M059J (cell line): ENCODE measurements at places on chromosomes 11 and 22.

DNA sequence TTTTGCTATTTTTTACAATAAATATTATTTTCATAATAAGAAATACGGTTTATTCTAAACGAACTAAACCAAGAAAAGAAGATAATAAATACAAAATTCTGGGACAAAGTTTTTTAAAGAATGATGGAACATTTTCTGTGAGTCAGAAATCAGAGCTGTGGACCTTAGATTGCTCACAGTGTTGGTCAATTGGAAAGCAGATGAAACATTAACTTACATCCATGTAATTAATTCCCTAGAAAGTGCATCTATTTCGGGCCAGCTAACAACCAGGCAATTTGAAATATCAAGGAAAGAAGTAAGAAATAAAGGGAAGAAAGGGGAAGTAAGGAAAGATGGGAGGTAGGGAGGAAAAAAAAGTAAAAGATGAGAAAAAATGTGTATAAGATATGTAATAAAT, 1569.8 kb upstream of the TENM4 start:
- no peak for DNase-seq

DNA sequence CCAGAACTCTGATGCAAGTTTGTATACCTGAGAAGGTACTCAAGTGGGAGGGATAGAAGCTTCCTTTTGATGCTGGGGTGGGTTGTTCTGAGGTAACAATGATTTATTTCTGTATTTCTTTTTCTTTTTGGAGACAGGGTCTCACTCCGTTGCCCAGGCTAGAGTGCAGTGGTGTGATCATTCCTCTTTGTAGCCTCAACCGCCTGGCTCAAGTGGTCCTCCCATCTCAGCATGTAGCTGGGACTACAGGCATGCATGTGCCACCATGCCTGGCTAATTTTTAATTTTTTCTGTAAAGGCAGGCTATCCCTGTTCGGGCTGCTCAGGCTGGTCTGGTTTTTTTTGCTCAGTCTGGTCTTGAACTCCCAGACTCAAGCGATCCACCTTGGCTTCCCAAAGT, 7.9 kb downstream of the KDM2A start:
- DNase-seq = no peak

- DNase-seq = peak; percentile 76
Observed at GRCh38 chr11:127003260-127003981, 2.9 kb upstream of the KIRREL3 start.

- DNase-seq = peak; percentile 43
Observed at GRCh38 chr11:108340973-108341372, 118.1 kb downstream of the ATM start.

GRCh38 chr11:44308256-44308922, 1.6 kb downstream of the ALX4 start:
- no peak for DNase-seq

DNA sequence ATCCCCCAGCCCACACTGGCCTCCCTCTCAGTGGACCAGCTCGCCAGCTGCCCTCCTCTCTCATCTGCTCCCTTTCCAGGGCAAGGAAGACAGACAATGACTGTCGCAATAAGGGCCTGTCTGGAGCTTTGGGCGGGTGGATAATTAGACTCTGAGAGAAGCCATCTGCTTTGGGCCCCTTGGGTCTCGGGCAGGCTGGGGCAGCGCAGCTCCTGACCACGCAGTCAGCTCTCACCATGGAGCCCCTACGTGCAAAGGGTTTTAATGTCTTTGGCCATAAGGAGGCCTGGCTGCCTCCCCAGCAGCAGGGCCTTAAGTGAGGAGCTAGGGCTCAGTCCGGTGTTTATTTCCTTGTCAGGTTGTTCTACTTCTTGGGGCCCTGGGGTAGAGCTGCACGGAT, 153.9 kb downstream of the CHST1 start:
- no peak for DNase-seq

GRCh38 chr11:78189174-78189724, 530 bp downstream of the USP35 start:
- no peak for DNase-seq

DNA sequence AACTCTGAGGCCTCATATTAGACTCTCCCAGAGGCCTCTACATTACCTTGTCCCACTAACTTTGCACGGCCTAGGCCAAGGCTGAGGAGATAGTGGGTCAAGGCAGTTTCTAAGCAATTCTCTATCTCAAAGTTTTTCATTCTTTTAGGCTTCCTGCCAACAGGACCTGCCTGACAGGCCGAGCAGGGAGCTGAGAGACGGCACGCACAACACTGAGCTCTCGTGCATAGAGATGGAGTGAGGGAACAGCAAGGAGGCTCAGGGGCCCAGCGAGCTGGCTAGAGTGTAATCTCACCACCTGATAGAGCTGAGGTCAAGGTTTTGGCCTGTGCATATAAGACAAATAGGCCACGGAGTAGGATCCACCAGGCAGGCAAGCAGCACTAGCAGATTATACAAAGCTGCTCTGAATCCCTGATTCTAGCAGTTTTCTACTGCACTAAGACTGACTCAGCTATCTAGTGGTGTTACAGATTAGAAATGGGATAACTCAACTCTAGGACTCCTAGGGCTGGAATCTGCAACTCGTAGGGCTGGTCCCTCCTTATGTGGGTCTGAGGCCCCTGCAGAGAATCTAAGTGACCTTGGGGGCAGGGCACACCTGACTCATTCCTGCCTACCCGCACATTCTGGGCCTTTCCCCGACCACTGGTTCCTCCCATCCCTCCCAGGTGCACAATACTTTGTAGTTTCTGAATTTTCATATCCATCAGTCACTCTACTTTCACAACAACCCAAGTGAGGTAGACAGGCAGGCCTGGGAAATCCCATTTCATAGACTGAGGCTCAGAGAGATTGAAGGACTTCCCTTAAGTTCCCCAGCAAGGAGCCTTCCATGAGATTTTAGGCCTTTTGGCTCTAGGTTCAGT, 1.7 kb downstream of the CYB5R2 start:
- DNase-seq = no peak

GRCh38 chr22:28198692-28199091, 279.6 kb upstream of the PITPNB start:
- peak; percentile 15 for DNase-seq

GRCh38 chr11:94694309-94695060, 73.7 kb upstream of the AMOTL1 start:
- DNase-seq = no peak

GRCh38 chr11:124751391-124751740, 689 bp downstream of the VSIG2 start:
- DNase-seq = no peak

DNA sequence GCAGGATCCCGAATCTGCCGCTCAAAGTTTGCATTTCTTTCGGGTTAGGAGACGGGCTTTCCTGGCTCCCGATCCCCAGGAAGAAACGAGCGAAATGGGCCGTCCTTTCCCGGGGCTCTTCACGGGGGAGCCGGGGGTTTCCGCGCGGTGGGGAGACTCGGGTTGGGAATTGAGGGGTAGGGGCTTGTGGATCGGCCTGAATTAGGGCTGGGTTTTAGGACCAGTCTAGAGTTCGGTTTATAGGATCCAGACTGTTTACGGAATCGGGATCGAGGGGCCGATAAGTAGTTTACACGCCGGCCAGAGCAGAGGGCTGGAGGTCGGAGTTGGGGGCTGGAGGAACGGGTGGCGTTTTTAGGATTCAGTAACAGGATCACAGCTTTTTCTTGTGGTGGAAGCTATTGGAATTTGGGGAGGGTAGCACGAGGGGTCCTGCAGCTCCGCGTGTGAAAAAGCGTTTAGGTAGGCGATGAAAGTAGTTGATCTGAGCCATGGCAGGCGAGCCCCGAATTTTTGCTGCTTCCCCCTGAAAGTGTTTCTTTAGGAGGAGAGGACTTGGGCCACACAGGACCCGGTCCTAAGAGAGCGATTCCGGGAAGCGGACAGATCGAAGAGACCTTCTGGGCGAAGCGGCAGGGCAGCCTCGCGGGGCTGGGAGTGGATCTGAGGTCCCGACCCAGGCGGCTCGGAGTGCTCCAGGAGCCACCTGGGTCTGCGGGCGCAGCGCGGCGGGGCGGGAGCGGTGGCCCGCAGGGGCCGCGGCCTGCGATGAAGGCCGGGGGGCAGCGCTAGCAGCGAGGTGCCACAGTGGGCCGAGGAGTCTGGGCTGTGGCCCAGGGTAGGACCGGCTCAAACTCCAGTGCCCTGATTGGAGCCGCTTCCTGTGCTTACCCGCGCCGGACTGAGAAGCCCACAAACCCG, 1.6 kb downstream of the PKNOX2 start:
- DNase-seq = no peak

DNA sequence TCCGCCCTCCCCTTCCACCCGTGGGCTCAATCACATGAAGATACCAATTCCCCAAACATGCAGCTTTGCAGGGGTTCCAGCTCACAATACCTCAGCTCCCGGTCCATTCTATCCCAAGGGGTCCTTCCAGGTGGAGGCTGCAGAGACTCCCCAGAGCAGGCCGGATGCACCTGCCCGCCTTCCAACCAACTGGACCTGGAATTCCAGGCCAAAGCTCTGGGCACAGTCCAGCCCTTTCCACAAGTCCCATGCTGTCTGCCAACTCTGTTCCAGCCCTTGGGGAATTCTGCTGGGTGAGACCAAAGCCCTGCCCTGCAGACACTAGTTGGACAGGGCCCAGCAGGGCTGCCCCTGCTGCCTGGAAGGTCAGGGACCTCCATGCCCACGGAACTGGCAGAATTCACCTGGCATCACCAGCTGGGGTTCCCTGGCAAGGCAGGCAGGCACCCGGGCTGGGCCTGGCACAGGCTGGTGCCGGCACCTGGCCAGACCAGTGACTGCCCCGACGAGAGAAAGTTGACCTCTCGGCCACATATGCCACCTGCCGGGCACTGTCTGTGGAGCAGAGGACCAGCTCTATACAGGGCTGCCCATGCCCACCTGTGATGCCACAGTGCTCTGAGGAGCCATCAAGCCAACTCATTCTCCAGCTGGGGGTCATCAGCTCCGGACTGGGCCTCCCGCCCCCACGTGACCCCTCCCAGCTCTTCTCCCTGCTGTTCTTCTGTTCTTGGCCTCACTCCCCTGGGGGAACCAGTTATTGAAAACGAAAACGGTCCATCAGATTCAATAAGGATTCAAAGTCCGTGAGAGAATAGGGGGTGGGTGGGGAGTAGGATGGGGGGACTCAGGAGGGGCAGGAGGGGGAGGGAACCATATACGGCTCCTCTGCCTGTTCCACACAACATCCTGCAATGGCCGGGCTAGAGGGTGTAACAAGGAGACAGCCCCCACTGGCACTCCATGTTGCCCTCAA, 4.7 kb downstream of the SYT7 start:
- no peak for DNase-seq

DNA sequence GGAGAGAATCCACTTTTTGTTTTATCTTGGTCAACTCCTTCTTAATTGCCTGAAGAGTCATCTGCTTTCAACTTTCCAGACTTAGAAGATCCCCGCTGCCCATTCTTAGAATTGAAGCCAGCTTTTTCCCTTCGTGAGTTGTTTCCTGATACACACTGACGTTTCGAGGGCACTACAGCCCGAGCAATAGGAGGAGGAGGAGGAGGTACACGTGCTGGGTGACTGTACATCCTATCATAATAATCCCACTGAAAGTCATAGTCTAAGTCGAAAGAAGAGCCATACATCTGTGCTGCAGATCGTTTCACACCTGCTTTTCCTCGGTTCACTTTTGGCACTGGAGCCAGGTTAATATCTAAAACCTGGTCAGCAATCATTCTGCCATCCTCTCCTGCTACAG, 606.1 kb downstream of the DLG2 start:
- DNase-seq = peak; percentile 2

DNA sequence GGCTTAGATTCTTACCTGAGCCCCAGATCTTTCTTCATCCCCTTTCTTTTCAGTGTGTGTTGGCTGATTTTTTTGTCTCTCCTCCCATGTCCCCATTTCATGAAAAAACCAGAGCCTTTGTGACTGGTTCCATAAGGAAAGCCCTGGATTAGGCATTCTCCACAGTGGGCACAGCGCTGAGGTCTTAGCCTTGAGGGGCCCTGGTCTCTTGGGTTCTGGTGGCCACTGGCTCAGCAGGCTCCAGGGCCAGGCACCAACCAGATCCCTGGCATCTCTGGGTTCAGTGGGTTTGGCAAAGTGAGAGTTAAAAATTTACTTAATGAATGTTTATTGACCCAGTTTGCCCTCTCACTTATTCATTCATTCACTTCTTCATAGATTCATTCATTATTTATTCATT, 49.5 kb upstream of the ACCSL start:
- no peak for DNase-seq

DNA sequence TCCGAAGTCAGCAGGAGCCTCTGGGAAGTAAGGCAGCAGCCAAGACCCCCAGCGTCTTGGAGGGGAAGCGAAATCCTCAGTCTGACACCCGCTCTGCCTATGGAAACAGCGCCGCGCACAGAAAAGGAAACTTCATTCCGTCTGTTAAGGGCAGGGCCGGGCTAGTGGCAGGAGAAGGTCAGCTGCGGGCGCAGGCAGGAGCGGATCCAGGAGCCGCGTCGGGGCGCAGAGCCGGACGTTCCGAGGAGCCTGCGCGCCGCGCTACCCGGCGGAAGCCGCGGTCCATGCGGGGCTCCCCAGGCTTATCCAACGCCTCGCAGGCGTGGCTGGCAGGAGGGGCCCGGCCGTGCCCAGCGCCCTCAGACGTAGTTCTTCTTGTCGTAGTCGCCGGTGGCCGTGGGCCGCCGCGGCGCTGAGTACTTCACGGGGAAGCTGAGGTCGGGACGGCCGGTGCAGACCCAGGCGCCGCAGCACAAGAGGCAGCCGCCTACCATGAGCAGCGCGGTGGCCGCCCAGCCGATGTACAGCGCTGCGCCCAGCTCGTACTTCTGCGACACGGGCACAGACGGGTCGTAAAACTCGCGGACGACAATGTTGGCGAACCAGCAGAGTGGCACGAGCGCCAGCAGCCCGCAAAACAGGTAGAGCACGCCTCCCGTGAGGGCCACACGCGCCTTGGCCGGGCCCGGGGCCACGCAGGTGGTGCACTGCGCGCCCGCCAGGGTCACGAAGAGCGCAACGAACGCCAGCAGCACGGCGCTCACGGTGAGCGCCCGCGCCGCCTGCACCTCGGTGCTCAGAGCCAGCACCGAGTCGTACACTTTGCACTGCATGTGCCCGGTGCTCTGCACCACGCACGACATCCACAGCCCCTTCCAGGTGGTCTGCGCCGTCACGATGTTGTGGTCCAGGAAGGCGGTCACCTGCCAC, 705 bp downstream of the CLDN5 start:
- DNase-seq = no peak

GRCh38 chr11:3022300-3022967, 30.3 kb upstream of the NAP1L4 start:
- peak; percentile 45 for DNase-seq

DNA sequence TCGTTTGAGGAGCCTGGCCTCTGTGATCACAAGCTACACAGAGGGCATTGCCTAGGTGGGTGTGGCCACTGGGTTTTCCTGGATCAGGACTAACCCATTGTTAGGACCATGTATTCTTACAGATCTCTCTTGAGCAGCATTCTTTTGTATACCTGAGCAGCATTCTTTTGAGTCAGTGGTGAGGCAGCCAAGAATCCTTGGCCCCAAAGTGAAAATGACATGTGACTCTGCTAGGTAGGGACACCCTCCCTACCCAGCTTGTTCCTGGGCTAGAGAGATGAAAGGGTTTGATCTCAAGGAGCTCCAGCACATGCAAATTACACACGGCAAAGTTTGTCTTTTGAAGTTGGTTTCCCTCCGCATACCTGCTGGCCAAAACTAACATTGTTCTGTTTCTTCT, 55.0 kb upstream of the HORMAD2 start:
- DNase-seq = no peak
